ENCODE measurements at places on chromosomes 7 and 10.

DNA sequence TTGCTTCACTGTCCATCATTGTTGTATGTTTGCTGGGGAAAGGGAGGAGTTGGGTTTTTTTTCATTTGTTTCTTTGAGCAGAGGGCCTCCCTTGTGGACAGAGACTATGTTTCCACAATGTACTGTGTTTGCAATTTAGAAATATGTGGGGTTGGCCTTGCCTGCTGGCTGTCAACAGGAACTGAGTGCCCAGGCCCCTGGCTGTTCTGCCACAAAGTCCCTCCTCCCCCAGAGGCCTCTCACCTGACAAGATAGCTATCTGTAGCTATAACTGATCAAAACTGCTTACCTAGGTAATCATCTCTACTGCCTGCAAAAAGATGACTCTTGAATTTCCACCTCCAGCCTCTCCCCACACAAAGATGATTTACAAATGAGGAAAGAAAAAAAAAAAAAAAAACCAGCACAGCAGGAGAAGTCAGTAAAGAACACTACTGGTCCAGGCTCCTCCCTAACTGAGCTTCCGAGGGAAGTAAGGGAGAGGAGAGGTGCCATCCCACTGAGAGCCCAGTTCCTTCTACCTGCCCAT, 121.8 kb downstream of the SGMS1 start:
- no peak for DNase-seq

GRCh38 chr10:104035194-104036068, 50.2 kb downstream of the COL17A1 start:
- DNase-seq, result no peak

- DNase-seq, result peak; percentile 90
These were observed 55.3 kb upstream of the INPP5A start for GRCh38 chr10:132482090-132482800.

DNA sequence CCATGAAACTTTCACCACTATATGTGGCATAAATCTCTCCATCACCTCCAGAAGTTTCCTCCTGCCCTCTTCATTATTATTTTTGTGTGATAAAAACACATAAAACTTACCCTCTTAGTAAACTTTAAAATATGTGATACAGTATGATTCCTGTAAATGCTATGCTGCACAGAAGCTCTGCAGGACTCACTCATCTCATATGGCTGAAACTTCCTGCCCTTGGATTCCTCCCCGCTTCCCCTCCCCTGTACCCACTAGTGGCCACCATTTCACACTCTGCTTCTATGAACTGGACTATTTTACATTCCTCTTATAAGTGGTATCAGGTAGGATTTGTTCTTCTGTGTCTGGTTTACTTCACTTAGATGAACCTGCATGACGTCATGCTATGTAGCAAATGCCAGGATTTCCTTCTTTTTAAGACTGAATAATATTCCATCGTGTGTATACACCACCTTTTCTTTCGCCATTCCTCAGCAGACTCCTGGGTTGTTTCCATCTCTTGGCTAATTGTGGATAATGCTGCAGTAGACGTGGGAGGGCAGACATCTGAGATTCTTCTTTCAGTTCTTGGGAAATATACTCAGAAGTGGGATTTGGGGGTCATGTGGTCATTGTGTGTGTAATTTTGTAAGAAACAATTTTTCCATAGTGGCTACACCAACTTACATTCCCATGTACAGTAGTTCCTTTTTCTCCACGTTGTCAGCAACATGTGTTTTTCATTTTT, 335.2 kb downstream of the SDK1 start:
- DNase-seq, result no peak

GRCh38 chr10:42985436-42986316, 91.2 kb upstream of the RET start:
- peak; percentile 56 for DNase-seq

DNA sequence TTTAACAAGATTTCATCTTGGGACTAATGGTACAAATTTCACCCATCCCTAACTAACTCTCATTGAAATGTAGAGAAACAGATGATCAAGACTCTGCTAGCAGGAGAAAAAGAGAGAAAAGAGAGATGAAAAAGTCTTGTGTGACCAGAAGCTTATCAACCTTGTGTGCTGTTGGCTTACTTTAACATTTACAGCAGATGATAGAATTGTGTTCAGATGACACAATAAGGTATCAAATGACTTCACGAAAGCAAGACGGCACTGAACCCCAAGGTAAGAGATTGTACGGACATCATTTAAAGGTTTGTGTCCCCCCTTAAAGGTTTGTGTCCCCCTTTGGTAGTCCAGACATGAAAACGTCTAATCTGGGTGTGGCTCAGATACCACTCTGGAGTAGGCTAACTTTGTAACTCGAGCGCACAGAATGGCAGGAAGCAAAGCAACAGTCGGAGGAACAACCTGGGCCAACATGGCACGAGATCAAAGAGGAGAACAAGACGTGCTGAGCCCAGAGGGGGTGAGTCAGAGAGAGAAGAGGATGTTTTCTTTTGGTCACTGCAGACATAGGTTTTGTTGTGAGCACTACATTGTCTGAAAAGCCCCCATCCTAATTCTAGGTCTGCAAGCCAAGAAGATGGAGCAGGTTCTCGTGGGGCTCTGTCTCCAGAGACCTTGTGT, 10.4 kb upstream of the LMBR1 start:
- DNase-seq, result no peak

- no peak for DNase-seq
These were observed 21.2 kb downstream of the BMPER start for GRCh38 chr7:33926535-33926934.

GRCh38 chr7:35714862-35715261, 19.9 kb upstream of the HERPUD2 start:
- DNase-seq, result no peak

DNA sequence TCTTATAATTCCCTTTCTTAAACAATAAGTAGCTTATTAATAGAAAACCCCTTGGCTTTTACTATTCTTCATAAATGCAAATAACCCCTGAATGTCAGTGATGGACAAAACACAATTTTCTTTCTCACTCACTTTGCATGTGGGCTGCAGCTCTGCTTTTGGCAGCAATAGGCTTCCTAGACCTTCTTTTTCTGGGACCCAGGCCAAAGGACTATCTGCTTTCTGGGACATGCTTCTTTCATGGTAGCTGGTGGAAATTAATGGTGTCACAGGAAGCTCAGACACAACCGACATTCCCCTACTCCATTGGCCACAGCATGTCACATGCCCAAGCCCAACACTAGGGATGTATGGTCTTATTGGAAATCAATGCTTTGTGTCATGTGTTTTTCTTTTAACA, 134.3 kb upstream of the MDFIC start:
- DNase-seq, result no peak

DNA sequence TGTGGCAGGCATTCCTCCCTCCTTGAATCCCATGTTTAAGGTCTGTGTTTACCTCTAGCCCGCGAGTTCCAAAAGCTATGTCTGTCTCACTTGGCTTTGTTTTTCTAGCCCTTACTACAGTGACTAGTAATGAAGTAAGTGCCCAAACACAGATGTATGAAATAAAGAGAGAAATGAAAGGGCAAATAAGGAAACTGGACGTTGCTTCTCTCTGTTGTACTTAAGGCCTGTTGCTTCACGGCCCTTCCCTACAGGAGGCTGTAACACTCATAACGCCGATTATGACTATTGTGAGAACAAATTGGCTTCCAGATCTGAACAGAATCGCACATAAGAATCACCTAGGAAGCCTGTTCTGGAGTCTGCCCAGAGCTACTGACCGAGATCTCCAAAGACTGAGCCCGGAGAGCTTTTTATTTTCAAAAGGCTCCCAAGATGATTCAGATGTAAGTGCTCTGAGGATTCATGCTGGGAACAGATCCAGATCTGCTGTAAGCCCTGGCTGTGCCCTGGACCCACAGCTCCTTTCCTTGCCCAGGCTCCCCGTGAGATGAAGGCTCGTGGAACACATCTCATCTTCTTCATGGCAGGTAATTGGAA, 432.6 kb downstream of the SDK1 start:
- DNase-seq, result no peak

GRCh38 chr7:139725077-139725476, 52.7 kb downstream of the HIPK2 start:
- no peak for DNase-seq
